ENCODE measurements at places on chromosomes 1 and 21.

DNA sequence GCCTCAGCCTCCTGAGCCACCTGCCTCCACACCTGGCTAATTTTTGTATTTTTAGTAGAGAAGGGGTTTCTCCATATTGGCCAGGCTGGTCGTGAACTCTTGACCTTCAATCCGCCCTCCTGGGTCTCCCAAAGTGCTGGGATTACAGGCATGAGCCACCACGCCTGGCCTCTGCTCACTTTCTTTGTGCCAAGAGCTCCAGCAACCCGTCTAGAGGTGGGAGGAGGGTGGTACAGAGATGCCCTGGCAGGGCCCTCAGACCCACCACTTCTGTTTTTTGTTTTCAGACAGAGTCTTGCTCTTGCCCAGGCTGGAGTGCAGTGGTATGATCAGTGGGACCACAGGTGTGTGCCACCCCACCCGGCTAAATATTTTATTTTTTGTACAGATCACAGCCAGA is 6.9 kb upstream of the SYNC start:
- no peak for DNase-seq

DNA sequence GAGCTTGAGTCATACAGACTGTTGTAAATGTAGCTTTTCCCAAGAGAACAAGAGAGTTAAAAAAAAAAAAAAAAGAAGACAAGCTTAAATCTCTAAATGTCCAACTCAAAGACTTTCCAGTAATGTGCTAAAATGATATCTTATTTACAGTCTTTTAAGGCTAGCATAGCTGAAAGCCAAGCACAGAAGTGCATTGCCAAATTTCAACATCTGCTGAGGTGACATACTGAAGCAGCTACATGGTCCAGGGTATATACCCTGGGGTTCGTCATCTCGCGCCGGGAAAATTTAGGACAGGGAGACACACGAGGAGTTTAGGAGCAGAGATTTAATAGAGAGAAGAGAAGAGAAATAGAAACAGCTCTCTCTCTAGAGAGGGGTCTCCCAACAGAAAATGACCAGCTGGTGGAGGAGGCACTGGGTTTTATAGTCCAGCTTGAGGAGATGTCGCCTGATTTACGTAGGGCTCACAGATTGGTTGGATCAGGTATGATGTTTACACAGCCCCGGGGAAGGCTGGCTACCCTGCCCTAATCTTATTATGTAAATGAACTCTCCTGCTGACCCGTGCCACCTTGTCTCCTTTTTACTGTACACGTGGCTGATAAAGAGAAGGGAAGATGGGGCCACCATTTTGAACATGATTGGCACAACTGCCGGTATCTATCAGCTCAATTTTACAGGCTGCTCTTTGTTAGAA is 172.7 kb downstream of the TRIM33 start:
- no peak for DNase-seq

DNA sequence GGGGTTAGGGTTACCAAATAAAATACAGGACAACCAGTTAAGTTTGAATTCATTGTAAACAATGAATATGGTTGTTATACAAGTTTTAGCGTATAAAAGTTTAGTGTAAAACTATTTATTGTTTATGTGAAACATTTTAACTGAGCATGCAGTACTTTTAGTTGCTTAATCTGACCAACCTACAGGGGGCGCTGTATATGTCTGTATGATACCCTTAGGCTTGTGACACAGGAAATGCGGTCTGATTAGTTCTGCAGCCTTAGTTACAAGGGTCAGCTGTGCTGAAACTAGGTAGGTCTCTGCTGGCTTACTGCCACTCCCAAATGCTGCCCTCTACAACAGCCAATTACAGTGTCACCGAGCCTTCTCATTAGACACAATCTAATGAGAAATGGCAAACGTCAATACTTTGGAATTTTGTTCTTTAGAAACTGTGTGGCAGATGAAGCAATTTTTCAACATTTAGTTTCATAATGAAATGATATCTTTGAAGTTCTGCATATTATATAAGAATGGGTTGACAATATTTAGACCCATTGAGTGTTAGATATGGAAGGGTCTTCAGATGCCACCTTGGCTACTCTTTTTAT is 56.2 kb downstream of the NTNG1 start:
- peak; percentile 0 for DNase-seq

GRCh38 chr1:107047602-107048001 is 8.9 kb upstream of the PRMT6 start:
- no peak for DNase-seq

- DNase-seq: no peak
These were observed 72.8 kb downstream of the PTPRU start for GRCh38 chr1:29309075-29309474.

DNA sequence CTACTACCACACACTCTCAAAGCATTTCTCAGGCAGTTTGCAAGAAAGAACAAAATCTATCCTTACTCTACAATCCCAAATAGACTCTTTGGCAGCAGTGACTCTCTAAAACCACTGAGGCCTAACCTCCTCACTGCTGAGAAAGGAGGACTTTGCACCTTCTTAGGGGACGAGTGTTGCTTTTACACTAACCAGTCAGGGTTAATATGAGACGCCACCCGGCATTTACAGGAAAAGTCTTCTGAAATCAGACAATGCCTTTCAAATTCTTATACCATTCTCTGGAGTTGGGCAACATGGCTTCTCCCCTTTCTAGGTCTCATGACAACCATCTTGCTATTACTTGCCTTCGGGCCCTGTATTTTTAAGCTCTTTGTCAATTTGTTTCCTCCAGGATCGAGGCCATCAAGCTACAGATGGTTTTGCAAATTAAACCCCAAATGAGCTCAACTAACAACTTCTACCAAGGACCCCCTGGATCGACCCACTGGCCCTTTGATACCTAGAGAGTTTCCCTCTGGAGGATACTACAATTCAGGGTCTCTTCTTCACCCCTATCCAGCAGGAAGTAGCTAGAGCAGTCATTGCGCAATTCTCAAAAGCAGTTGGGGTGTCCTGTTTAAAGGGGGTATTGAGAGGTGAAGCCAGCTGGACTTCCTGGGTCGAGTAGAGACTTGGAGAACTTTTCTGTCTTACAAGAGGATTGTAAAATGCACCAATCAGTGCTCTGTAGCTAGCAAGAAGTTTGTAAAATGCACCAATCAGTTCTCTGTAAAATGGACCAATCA is 2.0 kb upstream of the FMO4 start:
- no peak for DNase-seq

DNA sequence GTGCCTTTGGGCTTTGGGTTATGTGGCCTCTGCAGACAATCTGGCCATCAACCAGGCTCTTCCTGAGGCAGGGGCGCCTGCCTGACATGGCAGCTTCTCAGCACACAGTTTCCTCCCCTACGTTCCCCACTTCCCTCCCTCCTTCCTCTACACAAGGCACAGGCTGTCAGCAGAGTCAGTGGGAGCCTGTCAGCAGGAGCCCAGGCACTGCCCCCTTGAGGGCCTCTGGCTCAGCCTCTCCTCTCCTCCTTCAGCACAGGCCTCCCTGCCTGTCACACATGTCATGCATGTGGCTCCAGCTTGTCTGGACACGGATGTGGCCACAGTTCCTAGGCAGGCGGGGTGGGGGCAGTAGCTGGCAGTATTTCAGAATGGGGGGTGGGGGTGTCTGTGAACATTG is 52.2 kb upstream of the ARTN start:
- no peak for DNase-seq

GRCh38 chr1:210003501-210003900 is 65.5 kb downstream of the SYT14 start:
- no peak for DNase-seq

DNA sequence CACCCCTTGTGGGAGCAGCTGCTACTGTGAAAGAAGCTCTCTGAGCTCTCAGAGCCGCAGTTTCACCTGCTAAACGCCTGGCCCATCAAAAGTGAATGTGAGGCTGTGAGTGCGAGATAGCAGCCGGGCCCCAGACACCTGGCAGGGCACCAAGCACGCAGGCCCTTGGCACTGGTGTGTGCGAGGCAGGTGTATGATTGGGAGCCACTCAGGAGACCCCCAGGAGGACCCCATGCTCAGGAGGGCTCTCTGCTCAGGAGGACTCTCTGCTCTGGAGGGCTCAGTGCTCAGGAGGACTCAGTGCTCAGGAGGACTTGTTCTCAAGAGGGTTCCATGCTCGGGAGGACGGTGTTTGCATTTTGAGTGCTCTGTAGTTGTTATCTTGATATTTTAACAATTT is 14.3 kb upstream of the ADARB1 start:
- no peak for DNase-seq

GRCh38 chr1:6961905-6962477 is 176.7 kb downstream of the CAMTA1 start:
- DNase-seq: peak; percentile 44

GRCh38 chr1:66239834-66240233 is 294.1 kb upstream of the SGIP1 start:
- DNase-seq: no peak

DNA sequence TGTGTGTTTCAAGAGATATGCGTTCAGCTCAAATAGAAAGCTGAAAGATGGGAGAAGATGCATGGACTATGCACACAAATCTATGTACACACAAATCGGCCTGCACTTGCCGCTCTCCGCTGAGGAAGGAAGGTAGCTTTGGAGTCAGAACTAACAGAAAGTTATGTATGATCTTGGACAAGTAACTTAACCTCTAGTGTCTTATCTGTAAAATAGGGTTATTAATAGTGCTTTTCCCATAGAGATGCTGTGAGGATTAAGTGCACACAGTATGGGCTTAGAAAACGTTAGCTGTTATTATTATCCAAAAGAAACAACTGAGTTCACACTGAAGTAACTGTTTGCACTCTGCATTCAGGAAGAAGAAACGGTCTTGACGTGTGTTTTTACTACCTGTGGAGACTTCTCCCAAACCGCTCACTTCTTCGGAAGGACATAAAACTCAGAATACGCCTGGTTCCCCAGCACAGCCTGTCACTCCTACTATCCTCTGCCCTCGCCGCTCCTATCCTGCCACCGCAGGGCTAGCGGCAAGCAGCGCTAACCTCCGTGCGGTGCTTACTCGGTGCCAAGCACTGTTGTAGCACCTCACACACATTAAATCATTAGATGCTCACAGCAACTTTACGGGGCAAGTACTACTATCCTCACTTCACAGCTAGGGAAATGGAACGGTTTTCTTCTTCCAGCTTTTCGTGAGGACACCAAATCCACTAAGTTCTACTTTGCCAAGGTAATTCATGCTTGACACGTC is 1.3 kb downstream of the TGFBR3 start:
- DNase-seq: no peak

DNA sequence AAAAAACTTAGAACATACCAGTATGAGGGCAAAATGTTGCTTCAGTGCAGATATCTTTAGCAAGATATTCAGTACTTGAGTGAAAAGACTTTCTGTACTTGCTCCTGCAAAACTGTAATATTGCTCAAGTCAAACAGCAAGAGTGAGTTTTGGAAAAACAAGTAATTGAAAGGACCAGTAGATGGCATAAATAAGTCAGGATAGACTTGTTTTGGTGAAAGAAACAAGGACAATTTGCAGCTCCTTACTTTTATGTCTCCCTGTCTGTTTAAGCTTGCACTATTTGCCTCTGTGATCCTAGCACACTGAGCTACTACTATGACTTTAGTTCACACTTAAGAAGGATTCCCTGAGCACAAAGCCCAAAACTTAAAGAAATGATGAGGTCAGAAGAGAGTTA is 39.1 kb downstream of the IFI44 start:
- no peak for DNase-seq

GRCh38 chr1:116311756-116312680 is 61.0 kb upstream of the ATP1A1 start:
- DNase-seq: no peak

DNA sequence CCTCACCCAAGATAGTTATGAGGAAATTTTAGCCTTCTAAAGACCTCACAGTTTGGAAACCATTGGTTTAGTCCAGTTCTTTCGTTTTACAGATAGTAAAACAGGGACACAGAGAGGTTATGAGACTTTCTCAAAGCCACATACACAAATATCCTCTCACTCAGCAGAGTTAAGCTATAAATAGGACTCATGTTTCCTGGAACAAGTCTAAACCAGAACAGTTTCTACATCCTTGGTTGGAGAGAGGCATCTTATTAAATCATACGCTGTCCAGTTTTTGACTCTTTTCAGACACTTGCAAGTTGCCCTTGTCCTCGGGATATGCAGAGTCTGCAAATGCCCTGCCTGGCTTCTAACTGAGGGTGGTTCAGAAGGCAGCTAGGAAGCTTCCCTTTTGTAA is 462.1 kb upstream of the DEPDC1 start:
- DNase-seq: no peak

DNA sequence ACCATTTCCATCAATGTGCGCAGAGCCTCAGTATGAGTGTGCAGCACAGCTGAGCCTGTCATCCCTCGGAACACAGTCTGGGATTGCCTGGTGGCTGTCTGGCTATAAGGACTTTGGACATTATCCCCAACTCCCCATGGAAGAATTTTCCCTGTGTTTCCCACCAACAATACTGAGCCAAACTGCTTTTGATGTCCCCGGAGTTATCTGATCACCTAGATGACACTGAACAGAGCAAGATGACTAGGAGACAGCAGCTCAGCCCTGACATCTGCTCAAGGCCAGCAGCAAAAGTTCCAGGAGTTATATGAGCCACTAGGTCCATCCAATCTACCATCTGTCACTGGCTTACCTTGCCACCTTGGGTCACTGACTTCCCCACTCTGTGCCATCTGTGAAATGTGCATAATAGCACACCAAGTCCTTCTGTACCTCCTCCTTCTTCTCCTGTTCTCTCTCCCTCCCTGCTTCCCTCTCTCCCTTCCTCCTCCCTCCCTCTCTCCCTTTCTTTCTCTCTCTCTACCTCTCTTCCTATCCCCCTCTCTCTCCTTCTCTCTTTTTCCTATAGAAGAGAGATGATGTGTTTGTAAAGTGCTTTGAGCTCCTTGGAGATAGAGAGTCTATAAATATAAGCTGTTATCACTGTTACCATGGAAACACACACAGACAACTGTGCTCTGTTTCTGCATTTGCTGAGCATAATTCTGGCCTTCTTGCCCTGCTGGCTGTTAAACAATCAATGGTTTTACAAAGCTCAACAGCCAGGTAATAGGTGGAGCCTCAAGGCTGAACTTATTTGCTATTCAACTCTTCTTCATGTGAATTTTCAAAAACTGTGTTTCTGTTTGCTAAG is 19.7 kb upstream of the ATP1B1 start:
- DNase-seq: no peak

DNA sequence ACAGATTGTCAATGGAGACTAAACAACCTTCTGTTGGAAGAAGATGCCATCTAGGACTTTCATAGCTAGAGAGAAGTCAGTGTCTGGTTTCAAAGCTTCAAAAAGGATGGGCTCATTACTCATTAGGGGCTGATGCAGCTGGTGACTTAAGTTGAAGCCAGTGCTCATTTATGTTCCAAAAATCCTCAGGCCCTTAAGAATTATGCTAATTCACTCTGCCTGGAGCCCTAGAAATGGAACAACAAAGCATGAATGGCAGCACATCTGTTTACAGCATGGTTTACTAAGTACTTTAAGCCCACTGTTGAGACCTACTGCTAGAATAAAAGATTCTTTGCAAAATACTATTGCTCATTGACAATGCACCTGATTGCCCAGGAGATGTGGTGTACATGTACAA is 63.7 kb downstream of the TTC3 start:
- DNase-seq: no peak

GRCh38 chr21:23876925-23877558 is 1730.2 kb downstream of the MRPL39 start:
- DNase-seq: no peak

GRCh38 chr1:206030714-206031113 is 7.0 kb upstream of the CTSE start:
- no peak for DNase-seq

Data from GM12891 (cell line).